ENCODE measurements at places on chromosomes 7 and 10. TPM values are rescaled to one million over a fixed set of nuclear protein-coding genes. Genes with fewer than 3 reads are reported as not detected.

DNA sequence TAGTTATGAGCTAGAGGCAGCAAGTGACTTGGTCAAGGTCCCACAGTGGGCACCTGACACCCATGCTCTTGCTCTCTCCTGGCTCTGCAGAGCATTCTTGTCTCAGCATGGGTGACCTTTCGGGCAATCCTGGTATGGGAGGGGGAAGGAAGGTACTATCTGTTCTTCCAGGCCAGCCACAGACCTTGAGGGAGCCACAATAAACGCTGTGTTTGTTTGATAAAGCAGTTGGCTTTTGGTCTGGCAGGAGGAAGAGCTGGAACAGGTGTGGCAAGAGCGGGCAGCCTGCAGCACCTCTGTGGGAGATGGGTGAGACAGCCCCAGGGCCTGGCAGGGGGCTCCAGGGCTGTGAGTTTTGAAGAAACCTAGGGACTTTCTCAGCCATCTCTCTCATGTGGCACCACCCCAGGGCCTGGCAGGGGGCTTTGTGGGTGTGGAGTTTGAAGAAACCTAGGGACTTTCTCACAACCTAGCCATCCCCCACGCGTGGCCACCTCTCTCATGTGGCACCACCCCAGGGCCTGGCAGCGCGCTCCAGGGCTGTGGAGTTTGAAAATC lies 11.4 kb downstream of the CLDN3 start:
- no peak overlapping the region for H3K4me3 ChIP-seq
- H3K36me3 ChIP-seq = no peaks in the 10 kb centered on the region
- no peak for DNase-seq

GRCh38 chr10:90592638-90593302 lies 265.1 kb downstream of the HTR7 start:
- peaks cover 10% of the 10 kb centered on the region for H3K27me3 ChIP-seq
- H3K36me3 ChIP-seq = no peaks in the 10 kb centered on the region
- H3K4me3 ChIP-seq = no peak overlapping the region

DNA sequence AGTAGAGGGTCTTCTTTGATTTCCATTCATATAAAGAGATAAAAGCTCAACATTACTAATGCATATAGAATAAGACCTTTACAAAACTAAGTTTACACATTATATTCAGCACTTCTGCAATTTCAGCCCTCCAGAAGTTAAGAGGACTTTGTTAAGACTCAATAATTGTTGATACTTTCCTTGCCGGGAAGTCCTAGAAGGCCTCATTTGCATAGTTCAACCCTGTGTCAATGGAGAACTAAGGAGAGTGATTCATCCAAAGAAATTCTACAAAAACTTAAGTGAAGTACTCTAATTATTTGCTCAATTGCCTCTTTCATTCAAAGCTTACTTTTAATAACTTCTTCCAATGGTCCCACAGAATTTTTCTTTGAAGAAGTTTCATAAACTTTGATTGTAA lies 1060.3 kb upstream of the CELF2 start:
- H3K36me3 ChIP-seq = no peaks in the 10 kb centered on the region
- H3K27me3 ChIP-seq = no peaks in the 10 kb centered on the region
- no peak overlapping the region for H3K27ac ChIP-seq
- H3K4me1 ChIP-seq = no peaks in the 10 kb centered on the region

Gene SFR1
- total RNA-seq = 1.6 TPM

Gene ZNF398
- 7.9 TPM for total RNA-seq

Gene GIMAP4
- not detected for total RNA-seq
